ENCODE measurements at places on chromosomes 4 and X. TPM values are rescaled to one million over a fixed set of nuclear protein-coding genes. Genes with fewer than 3 reads are reported as not detected.

The COL4A5 gene
- total RNA-seq, result 34.9 TPM

The PDS5A gene
- total RNA-seq, result 49.8 TPM

GRCh38 chr4:138540056-138540800 is 298.1 kb upstream of the SLC7A11 start:
- DNase-seq, result no peak

DNA sequence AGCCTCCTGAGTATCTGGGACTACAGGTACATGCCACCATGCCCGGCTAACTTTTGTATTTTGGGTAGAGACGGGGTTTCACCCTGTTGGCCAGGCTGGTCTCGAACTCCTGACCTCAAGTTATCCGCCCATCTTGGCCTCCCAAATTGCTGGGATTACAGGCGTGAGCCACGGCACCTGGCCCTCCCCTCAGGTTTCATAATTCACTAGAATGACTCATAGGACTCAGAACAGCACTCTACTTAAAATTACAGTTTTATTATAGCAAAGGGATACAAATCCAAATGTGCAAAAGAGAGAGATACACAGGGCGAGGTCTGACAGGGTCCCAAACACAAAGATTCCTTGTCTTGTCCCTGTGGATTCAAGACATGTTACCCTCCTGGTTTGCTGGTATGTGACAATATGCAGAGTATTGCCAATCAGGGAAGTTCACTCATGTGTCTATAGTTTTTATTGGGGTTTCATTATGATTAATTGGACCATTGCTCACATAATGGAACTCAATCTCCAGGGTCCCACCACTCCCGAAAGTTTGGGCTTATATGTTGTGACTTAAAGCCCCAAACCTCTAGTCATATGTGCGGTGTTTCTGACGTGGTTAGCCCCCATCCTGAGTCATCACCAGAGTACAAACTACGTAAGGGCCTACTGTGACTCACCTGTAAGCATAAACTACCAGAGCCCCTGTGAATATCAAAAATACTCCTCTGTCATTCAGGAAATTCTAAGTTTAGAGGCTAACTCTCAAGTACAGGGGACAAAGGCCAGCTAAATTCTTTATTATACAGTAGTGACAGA is 5.2 kb downstream of the YIPF6 start:
- DNase-seq, result peak; percentile 33

- no peak for DNase-seq
Measured at GRCh38 chr4:88793475-88793874, 95.8 kb upstream of the NAP1L5 start.

- no peak for DNase-seq
Measured at GRCh38 chr4:65669111-65670019, 924 bp downstream of the EPHA5 start.

DNA sequence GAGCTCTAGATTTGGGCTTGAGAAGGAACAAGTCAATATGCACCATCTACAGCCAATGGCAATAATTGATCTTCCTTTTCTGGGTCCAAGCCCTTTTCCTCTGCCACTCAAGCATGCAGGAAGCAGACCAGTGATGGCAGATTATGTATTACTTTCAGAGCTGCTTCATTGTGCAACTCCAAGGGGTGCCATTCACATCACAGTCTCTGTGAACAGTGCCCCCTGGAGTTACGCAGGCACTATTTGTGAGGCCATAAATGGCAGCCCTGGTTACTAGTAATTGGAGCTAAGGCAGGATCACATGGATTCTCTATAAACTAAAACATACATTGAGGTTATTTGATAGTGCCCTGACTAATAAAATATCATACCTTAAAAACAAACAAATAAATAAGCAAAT is 313.4 kb upstream of the SLC7A11 start:
- DNase-seq, result no peak

DNA sequence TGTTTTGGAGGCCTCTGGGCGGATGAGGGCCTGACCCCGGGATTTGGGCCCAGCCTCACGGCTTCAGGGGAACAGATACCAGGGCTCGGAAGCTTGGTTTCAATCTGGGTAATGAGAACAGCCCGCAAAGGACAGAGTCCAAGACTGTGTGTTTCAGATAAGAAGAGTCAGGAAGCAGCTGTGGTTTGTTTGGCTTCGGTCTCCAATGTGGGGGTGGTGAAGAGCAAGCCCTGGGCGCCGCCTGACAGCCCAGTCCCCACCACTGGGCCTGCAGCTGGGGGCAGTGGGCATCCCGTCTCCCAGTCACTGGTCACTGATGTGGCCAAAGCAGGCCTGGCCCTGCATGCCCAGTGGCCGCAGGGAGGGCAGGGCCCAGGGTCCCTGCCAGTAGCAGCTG is 9.1 kb downstream of the WFS1 start:
- peak; percentile 87 for DNase-seq

DNA sequence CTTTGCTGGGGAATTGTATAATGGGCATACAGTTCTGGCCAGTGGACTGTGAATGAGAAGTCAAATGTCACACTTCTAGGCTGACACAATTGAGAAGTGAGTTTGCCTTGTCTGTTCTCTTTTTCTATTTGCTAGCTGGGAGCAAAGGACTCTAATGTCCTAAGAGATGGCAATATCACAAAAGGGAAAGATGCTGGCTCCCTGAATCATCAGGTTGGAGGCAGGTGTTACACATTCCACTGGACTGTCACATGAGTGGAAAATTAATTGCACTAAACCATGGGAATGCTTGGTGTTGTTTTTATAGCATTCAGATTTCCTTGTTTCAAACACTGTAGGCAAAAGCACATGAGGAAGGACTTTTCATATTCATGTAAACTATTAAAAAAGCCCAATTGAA is 388.3 kb downstream of the ADAM29 start:
- DNase-seq, result no peak
